Activated CD4-positive, alpha-beta T cell treated with anti-CD3 and anti-CD28 coated beads, Interleukin-2, amount 10 ng/mL, durations not matched to agents 7 days and 5 days (primary cell): ENCODE measurements at places on chromosomes 12 and 14.

DNA sequence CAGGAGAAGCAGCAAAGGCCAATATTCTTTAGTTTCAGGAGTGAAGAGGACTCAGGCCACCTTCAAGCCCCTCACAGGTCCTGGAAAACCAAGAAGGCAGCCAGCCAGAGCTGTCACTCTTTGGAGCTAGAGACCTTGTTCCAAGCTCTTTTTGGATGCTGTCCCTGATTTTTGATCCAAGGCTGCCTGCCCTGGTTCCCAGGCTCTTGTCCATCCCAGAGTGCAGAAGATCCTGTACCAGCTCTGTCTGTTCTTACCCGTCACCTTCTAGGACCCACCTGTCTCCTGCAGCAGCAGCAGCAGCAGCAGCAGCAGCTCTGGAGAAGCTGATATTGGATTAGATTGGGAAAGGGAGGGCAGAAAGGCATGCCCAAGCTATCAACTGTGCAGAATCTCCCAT is 157.1 kb upstream of the NEDD1 start:
- DNase-seq, result no peak

DNA sequence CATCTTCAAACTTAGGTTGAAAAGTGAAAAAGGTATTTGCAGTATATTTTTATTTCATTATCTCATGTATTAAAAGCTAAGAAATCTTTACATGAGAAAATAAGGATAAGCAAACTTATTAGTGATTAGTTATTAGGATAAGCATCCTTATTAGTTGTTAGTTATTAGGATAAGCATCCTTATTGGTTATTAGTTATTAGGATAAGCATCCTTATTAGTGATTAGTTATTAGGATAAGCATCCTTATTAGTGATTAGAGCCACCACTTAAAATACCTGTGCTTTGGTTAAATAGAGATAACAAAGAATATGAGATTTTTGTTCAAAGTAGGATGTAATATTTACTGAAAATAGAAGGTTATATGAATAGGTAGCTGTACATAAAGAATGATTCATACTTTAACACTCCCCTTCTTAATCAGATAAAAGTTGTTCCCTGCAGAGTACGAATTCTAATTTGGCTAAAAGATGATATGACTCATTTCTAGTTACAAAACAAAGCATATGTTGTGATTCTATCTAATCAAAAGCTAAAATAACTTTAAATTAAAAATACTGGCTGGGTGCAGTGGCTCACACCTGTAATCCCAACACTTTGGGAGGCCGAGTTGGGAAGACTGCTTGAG is 56.4 kb downstream of the KDM5A start:
- DNase-seq, result no peak

DNA sequence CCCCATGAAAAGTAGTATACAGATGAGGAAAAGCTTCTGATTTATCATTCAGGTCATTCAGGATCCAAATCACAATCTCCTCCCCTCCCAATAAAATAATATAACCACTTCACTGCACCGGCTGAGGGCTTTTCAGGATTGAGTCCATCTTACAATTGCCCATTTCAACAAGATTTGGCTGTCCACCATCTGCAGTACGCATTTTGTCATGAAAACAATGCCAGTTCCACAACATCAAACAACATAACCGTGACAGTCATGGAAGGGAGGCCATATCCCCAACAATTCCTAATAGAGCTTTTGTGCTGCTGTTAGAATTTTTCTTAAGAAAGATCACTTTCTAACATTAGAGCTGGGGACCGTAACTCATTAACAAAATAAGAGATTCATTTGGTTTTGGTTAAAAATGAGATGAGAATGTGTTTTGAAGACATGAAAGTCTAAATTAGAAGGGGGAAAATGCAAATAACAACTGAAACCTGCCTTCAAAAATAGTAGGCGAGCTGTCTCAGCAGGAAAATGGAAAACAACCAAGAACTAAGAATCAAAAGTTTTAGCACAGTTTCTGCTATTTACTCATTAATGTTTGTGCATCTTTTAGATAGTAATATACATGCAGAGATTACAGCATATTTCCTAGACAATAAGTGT is 38.3 kb upstream of the TMTC2 start:
- no peak for DNase-seq

DNA sequence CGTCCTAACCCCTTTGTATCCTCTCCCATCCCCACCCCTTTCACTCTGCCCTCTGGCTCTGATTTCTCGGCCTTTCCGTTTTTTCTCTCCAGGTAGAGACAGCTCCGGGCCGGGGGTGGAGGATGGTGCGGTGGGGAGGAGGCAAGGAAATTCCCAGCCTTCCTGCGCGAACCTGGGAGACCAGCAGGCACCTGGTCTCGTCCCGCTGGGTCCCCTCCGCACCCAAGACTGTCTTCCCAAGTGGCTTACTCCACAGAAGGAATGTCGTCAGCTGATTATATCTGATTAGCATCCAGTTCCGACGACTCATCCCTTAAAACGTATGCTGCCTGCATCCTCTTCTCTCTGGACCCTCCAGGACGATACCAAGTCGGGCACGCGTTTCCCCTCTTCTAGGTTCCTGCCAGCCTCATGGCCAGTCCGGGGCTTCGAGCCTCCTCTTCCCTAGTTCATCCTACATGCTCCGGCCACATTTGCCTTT is 42.2 kb upstream of the CAPRIN2 start:
- DNase-seq, result no peak

GRCh38 chr14:76584271-76584702 is 177.0 kb upstream of the VASH1 start:
- no peak for DNase-seq

DNA sequence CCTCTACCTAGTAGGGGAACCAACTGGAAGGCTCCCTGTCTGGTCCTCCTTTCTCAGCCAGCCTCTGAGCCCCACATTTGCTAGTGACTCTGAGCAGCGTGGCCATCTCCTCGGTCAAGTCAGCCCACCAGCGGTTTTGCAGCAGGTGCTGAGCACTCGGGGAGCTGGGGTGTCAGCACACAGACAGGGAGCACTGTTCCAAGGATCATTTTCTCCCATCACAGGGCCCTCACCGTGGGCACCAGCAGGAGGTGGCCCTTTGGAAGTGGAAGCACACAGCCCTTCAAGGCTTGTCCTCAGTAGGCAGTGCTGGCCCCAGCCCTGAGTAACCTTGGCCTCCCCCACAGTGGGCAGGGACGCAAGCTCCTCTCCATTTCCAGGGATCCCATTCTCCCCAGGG is 24.1 kb upstream of the EML1 start:
- no peak for DNase-seq

- DNase-seq, result no peak
These were observed 86.5 kb downstream of the LRIG3 start for GRCh38 chr12:58833853-58834252.

DNA sequence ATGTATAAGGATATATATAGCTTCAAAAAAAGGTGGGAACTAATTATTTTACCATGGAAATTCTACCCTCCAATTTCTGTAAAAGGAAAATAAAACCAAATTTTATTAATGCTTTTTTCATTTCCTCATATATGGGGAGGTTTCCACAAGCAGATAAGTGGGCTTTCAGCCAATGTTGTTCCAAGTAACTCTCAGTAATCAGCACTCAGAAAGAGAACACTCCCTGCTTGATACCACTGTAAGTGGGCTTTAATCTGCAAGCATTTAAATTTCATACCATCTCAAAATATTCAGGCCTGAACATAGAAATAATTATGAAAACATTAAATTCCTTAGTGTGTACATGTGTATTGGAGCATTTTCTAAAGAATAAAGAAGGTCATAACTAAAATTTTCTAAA is 827.6 kb downstream of the C12orf50 start:
- no peak for DNase-seq

- DNase-seq, result no peak
These were observed 184.9 kb upstream of the GZMB start for GRCh38 chr14:24818823-24819341.

DNA sequence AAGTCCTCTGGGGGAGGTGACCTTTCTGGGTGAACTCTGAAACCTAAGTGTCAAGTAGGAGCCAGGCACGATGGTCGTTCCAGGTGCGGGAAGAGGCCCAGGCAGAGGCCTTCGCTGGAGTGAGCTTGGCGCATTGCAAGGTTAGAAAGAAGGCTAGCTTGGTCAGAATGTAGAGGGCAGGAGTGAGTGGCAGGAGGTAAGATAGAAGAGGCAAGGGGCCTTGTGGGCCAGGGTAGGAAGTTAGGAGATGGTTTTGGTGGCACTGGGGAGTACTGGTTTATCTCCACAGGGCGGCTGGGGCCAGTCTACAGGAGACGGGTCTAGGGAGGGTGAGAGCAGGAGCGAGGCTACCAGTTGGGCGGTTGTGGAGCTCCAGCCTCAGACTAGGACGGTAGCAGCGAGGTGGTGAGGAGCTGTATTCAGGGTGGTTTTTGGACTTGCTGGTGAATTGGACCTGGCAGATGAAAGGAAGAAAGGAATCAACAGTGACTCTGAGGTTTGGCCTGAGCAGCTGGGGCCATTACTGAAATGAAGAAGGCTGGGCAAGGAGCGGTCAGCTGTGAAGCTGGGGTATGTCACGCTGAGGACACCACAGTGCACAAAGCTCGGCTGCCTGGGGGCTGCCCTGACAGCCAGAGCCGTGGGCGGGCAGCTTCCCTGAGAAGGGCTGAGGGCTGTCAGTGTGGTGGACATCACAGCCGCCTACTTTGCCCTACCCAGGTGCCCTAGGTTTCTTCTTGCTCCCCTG is 9.0 kb downstream of the MLXIP start:
- no peak for DNase-seq

GRCh38 chr12:91111366-91112325 is at the start of gene LUM:
LUM (minus strand) TSS chr12:91111494; CDS start chr12:91108979, 2,515 bp downstream.
- no peak for DNase-seq

DNA sequence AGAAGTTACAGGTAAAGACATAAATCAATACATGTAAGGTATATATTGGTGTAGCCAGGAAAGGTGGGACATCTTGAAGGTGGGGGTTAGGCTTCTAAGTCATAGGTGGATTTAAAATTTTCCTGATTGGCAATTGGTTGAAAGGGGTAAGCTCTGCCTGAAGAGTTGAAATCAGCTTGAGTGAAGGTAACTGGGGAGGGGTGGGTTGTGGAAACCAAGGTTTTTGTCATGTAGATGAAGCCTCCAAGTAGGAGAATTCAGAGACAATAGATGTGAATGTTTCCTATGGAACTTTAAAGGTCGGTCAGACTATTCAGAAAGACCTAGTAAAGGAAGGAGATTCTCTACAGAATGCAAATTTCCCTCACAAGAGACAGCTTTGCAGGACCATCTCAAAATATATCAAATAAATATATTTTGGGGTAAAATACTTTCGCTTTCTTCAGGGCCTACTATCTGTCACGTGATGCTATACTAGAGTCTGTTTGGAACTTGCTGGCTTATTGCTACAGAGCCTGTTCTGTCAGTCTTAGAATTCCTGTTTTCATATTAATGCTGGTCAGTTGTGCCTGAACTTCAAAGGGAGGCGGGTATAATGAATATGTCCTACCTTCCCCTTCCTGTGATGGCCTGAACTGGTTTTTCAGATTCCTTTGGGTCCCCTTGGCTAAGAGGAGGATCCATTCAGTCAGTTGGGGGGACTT is 20.6 kb upstream of the SPATA7 start:
- DNase-seq, result no peak

DNA sequence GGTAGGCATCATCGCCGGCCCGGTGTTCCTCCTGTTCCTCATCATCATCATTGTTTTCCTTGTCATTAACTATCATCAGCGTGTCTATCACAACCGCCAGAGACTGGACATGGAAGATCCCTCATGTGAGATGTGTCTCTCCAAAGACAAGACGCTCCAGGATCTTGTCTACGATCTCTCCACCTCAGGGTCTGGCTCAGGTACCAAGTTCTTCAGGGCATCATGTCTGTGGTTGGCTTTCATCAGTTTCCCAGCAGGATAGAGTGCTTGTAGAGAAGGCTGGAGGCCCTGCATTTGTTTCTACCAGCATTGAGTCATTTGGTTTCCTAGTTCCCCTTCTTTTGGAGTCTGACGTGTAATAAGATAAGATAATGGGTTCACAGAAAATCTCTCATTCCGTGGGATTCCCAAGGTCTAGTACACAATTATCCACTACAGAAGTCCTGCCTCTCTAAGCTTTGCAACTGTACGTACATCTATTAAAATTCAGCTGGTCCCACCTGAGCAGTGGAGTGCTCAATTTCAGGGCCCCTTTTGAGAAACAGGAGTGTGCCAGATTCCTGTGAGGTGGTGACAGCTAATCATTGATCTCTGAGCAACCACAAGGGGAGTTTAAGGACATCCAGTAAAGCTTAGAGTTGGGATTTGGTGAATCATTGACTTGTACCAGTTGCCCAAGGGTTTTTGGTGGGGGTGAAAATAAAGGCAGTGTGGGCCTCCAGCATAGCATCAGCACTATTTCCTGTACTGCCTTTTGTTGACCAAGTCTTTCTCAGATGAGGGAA is 25.1 kb downstream of the ACVR1B start:
- no peak for DNase-seq

DNA sequence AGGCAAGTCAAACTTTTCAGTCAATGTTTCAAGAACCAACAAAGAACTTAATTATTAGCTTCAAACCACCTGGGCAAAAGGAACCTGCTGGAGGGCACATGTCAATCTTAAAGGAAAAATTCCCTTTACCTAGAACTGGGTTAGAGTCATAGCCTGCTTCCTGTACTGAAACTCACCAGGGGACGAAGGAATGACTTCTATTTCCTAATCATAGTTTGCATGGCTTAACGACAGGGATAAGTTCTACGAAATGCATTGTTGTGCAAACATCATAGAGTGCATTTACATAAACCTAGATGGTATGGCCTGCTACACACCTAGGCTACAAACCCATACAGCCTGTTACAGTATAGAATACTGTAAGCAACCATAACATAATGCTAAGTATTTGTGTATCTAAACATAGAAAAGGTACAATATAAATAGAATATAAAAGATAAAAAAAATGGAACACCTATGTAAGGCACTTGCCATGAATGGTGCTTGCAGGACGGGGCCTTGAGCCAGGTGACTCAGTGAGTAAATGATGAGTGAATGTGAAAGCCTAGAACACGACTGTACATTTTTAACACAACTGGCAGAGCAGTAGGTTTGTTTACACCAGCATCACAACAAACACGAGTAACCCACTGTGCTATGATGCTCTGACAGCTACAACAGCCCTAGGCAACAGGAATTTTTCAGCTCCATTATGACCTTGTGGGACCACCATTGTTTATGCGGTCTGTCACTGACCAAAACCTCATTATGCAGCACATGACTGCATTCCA is 234.9 kb upstream of the CAND1 start:
- DNase-seq, result no peak

GRCh38 chr14:99026471-99026870 is 245.5 kb downstream of the BCL11B start:
- no peak for DNase-seq

- DNase-seq, result no peak
These were observed 15.7 kb downstream of the TBX3 start for GRCh38 chr12:114668151-114668885.

DNA sequence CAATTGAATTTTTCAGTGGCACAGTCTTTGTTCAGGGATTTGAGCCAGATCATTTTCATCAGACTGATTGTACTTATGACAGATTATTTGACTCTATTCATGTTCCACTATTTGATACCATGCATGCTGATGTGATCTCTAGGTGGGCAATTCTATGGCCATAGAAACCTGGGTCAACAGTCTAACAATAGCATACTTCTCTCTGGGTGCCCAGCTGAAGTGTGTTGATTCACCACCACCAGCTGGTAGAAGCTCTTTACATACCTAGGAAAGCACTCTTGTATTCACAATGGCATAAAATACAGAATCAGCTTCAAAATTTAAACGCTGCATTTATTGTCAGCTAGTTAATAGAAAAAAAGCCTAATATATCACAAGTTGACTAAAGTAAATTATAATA is 90.2 kb upstream of the TMTC2 start:
- no peak for DNase-seq

- no peak for DNase-seq
These were observed 97.3 kb upstream of the BTG1 start for GRCh38 chr12:92242907-92243306.

- DNase-seq, result no peak
These were observed 106.3 kb downstream of the OTX2 start for GRCh38 chr14:56703947-56704346.

- no peak for DNase-seq
These were observed 186.1 kb downstream of the TSPAN9 start for GRCh38 chr12:3263282-3263681.
